Fibroblast of the aortic adventitia (primary cell): ENCODE measurements at places on chromosomes 5 and 9. TPM values are rescaled to one million over a fixed set of nuclear protein-coding genes. Genes with fewer than 3 reads are reported as not detected.
A peak's percentile ranks its signal among the peaks of the same experiment; 100 is the strongest.

- DNase-seq, result no peak
Measured at GRCh38 chr5:127987354-127988145, 96.0 kb upstream of the SLC12A2 start.

The RASGRF2 gene
- 0.49 and 3.3 TPM in 2 replicates for total RNA-seq

The ELOVL7 gene
- 0.18 TPM in 1 of 2 replicates, not detected in the other for total RNA-seq

- no peak for DNase-seq
Measured at GRCh38 chr5:1089621-1090040, 22.2 kb downstream of the SLC12A7 start.

DNA sequence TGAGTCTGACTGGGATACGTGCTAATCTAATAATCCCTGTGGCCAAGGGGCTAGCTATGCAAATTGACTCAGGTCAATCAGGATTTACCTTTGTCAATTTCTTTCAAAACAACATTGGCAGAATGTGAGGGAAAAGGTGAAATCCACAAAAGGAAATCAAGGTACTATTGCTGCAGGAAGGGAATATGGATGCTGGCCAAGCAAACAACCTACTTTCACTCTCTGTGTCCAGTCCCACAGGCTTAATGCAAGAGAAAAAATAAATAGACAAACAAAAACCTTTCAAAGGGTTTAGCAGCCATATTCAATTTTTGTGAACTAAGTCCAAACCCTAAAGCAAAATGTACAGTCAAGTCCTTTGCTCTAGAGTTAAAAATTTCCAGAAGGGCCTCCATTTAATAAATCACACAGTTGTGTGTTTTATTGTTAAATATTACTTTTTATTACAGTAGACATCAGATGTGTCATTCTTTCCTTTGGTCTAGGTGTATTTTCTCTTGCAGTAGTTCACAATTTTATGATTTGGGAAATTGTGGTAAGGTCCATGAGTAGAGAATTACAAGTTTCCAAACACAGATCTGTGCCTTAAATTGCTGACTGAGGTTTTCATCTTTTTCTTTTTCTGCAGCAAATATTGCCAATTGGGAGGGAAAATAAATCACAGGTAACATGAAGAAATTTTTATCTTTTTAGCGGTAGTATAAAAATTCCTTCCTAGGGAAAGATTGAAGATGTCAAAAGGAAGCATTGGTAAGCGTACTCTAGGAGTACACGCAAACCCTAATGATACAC, 309.1 kb downstream of the DMAC1 start:
- no peak for DNase-seq

The STKLD1 gene
- 0.33 and 1.3 TPM in 2 replicates for total RNA-seq

The TLX3 gene
- total RNA-seq, result not detected in 2 replicates

- no peak for DNase-seq
Measured at GRCh38 chr9:133163504-133164172, at the start of gene GBGT1. Gene GBGT1, minus strand, starts transcription at chr9:133163914. Its CDS starts 1,502 bp downstream, at chr9:133162412.

DNA sequence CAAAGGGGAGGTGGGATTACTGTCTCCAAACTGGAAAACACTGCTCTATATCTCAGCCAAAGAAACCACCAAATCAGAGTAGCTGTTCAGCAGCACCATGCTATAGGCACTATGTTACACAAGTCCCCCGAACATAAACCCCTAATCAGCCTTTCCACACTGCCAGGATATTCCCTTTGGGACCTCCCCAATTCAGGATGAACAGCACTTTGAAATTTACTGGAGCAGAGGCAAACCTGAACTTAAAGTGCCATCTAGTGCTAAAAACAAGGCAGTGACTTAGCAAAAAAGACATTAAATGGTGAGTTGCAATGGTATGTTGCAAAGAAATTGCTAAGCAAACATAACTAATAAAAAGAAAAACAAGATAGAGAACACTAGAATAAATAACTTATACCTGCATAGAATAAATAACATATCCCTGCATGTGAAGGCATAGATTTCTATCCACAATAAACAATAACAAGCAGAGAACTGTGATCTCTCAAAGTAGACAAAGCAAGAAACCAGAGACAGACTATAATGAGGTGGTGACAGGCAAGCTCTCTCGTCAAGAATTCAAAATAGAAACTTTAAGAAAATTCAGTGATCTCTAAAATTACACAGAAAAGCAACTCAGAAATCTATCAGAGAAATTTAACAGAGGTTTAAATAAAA, 584.4 kb upstream of the ACO1 start:
- peak; percentile 27 for DNase-seq

DNA sequence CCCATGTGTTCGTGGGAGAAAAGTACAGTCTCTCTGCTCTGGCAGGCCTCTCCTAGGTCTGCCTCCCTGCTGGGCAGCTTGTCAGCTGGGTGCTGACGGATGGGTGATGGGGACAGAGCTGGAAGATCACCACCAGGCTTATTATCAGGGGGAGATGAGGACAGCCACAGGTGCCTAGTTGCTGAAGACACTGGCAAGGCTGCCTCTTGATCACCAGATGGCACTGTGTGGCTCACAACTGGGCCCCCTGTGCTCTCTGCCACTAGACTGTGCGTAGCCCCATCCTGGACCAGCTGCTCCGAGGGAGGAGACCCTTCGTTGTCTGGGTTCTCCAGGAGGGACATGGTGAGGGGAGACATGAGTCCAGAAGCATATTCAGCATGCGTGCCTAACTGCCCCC, 73.0 kb downstream of the KIF24 start:
- no peak for DNase-seq

The TOPORS gene
- 19.7 and 40.6 TPM in 2 replicates for total RNA-seq

DNA sequence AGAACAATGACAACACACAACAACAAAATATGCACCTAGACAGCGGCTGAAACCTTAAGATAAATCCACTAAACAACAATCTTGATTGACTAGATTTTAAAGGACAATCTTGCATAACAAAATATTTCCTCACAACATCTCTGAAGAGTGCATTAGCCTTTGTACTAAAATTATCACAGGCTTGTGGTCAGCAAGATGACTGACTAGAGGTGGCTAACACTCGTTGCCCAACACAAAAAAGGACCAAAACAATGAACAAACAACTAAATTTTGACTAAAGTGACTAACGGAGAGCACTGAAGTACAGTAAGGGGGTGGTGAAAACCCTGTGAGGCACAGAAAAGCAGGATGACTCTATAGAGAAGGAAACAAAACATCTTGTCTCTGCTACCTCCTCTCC, 183.9 kb downstream of the BRINP1 start:
- no peak for DNase-seq

The CKMT2 gene
- total RNA-seq, result 1.4 TPM in 1 of 2 replicates, not detected in the other

GRCh38 chr5:160702934-160703333, 149.1 kb downstream of the ATP10B start:
- DNase-seq, result no peak

The ZNG1F gene
- total RNA-seq, result 1.7 and 8.7 TPM in 2 replicates

DNA sequence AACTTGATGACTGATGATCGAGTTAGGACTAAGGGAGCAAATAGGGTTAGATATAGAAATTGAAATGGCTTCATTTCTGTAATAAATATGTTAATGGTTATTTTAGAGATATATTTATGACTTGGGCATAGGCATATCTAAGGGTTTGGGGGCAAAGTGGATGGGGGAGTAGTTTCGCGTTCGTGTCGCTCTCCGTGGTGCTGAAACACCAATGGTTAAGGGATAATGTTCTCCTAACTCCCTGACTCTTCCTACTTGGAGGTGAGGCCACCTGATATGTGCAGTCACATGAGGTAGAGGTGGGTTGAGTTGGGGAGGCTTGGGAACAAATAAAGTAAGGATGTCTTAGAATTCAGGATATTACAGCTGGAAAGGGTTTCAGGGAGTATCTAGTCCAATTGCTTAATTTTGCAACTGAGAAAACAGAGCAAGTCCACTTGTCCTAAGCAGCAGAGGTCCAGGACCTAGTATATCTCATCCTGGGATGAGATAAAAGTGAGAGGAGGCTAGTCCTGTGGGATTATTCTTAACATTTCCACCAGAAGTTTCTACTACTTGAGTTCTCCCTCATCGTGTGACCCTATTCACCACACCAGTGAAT, 44.0 kb upstream of the MAP1B start:
- peak; percentile 41 for DNase-seq

- DNase-seq, result no peak
Measured at GRCh38 chr9:123093141-123093540, 59.7 kb downstream of the GPR21 start.

DNA sequence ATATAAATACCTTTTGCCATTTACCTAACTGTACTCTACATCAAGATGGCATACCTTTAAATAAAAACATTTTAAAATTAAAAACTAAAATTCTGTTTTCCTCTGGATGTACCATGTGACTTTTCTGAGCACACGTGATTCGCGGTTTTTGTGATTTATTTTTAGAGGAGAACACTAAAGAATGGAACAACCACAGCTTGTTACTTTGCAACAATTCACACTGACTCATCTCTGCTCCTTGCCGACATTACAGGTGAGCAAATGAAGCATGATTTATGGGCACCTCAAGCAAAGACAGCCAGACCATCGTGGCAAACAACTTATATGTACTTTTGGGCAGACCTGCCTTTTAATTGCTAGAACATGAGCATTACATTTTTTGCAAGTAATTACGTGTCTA, 61.3 kb downstream of the GDA start:
- DNase-seq, result no peak

GRCh38 chr9:126334721-126335621, 8.3 kb downstream of the MVB12B start:
- DNase-seq, result no peak

DNA sequence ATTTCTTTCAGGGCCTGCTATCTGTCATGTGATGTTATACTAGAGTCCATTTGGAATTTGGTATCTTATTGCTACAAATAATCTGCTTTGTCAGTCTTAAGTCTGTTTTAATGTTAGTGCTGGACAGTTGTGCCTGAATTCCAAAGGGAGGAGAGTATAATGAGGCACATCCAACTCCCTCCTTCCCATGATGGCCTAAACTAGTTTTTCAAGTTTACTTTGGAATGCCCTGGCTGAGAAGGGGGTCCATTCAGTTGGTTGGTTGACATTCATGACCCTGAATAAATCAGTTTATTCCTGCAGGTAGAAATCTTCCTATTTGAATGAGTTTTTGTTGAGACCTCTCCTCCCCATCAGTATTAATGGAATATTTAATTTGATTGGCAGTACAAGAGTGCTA, 9.4 kb upstream of the LRRTM2 start:
- DNase-seq, result no peak

GRCh38 chr5:131810510-131811249, 13.9 kb upstream of the FNIP1 start:
- DNase-seq, result peak; percentile 66

DNA sequence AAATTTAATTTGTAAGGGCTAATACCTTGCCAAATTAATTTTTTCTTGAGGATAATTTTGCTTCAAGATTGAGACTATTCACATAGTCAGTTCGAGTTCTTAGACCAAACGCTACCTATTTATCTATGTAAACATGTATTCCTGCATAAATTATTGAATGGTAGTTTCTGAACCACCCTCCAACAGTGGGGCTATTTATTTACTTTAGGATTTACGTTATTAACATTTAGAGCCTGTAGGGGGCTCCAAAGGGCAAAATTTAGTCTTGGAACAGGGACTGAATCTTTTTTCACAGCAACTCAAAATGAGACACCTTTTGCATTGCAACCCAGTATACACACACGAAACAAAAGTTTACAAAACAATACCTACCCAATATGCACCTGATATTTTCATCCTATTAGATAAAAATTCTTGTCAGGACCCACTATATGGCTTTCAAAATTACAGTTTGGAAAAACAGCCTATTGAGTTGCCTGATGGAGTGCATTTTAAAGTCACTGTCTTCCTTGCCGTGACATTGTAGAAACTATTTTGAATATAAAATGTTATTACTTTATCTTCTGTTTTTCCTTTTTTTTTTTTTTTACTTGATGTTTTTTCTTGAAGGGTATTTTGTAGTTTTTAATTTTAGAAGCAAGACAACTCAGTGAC, 47.1 kb upstream of the POU4F3 start:
- peak; percentile 63 for DNase-seq

- DNase-seq, result peak; percentile 68
Measured at GRCh38 chr5:10701567-10702039, 59.4 kb downstream of the DAP start.

DNA sequence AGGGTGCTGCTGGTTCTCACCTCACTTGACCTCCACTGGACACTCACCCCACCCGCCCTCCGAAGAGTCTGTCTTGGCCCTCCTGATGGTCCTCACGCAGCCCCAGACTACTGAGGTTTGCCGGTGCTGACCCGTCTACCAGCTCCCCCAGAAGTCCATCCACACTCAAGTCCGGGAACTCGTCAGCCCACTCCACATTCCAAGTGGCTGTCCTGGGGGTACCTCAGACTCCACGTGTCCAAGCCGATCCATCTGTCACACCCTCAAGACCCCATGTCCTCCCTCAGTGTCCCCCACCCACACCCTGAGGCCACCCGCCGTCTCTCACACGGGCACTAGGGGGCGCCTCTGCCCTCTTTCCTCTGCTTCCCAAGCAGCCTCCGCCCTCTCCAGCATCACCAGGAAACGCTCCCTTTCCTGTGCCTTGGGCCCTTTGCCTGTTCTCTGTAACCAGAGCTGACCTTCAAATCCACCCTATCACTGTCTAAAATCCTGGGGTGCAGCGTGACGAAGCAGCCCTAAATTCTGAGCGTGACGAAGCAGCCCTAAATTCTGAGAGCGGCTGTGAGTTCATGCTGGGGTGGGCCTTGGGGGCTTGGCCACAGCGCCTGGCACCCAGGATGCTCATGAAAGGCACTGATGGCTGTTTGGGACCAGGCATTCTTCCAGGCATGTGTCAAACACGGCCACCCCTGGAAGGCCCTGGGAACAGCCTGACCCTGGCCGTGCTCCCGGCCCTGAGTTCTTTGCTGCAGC, 95.7 kb downstream of the KCNT1 start:
- peak; percentile 49 for DNase-seq

The PRPF4 gene
- total RNA-seq, result 24.0 and 25.9 TPM in 2 replicates

GRCh38 chr5:136901-137300, 44.9 kb downstream of the PLEKHG4B start:
- DNase-seq, result no peak

GRCh38 chr5:130090569-130091270, 186.5 kb downstream of the CHSY3 start:
- no peak for DNase-seq

DNA sequence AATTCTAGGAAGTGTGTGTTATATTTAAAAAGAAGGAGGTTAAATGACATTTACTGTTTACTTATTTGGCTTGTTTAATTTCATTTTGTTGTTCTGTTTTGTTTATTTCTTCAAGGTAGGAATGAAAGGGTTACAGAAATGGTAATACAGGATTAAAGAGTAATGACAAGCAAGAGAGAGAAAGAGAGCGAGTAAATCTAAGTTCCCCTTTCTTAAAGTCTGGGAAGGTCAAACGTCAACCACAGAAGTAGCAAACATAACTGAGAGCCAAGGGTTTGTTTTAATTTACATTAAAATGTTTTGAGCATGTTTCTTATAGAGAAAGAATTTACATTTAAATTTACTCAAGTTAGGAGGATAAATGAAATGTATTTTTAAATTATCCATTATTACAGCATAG, 18.7 kb downstream of the HCN1 start:
- no peak for DNase-seq

The DROSHA gene
- 55.8 and 63.5 TPM in 2 replicates for total RNA-seq
